Astrocyte (in vitro differentiated cells and primary cell): ENCODE measurements at places on chromosomes 1 and 21. TPM values are rescaled to one million over a fixed set of nuclear protein-coding genes. Genes with fewer than 3 reads are reported as not detected.

GRCh38 chr1:81509594-81509993 is 291.1 kb upstream of the ADGRL2 start:
- no peaks in the 10 kb centered on the region for H3K36me3 ChIP-seq
- no peak for DNase-seq
- H3K27me3 ChIP-seq = no peaks in the 10 kb centered on the region
- no peak overlapping the region for H3K4me3 ChIP-seq

- DNase-seq = no peak
- no peaks in the 10 kb centered on the region for H3K27me3 ChIP-seq
- H3K36me3 ChIP-seq = no peaks in the 10 kb centered on the region
- no peak overlapping the region for H3K27ac ChIP-seq
- H3K4me3 ChIP-seq = no peak overlapping the region
- no peaks in the 10 kb centered on the region for H3K4me1 ChIP-seq
These were observed 380.1 kb downstream of the NUF2 start for GRCh38 chr1:163701783-163702374.

Gene CDA
- not detected in 2 replicates for total RNA-seq

- H3K36me3 ChIP-seq = no peaks in the 10 kb centered on the region
- no peak for DNase-seq
- H3K4me1 ChIP-seq = no peaks in the 10 kb centered on the region
- no peak overlapping the region for H3K4me3 ChIP-seq
- no peaks in the 10 kb centered on the region for H3K27me3 ChIP-seq
- no peak overlapping the region for H3K27ac ChIP-seq
These were observed 53.9 kb upstream of the ACTRT2 start for GRCh38 chr1:2967329-2967725.

- H3K4me1 ChIP-seq = peaks cover 32% of the 10 kb centered on the region
- H3K36me3 ChIP-seq = peaks cover 32% of the 10 kb centered on the region
These were observed 889 bp upstream of the CCNL2 start for GRCh38 chr1:1399872-1400575.

DNA sequence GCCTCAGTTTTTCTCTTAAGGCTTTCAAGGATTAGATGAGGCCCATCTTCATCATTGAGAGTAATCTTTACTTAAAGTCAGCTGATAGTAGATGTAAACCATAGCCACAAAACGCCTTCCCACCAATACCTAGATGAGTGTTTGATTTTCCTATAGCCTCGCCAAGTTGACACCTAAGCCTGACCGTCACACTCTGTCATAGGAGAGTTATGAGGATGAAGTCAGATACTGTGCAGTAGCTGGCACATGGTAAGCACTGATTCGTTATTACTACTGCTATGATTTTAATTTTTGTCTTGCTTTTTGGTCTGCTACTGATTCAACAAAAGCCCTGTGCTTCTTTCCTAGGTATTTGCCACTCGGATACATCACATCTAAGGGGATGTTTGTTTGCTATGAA is 395.5 kb downstream of the RPS6KC1 start:
- no peaks in the 10 kb centered on the region for H3K4me1 ChIP-seq
- DNase-seq = no peak
- H3K27ac ChIP-seq = no peak overlapping the region
- no peak overlapping the region for H3K4me3 ChIP-seq
- no peaks in the 10 kb centered on the region for H3K27me3 ChIP-seq
- H3K36me3 ChIP-seq = no peaks in the 10 kb centered on the region

Gene HMGN1
- 259 and 272 TPM in 2 replicates for total RNA-seq

- no peak overlapping the region for H3K27ac ChIP-seq
- H3K27me3 ChIP-seq = peaks cover 20% of the 10 kb centered on the region
- no peaks in the 10 kb centered on the region for H3K36me3 ChIP-seq
- H3K4me3 ChIP-seq = no peak overlapping the region
These were observed 6.9 kb upstream of the CAMK1G start for GRCh38 chr1:209576392-209577197.

GRCh38 chr1:44483089-44483874 is 78.2 kb downstream of the RNF220 start:
- no peak overlapping the region for H3K4me3 ChIP-seq
- H3K4me1 ChIP-seq = peaks cover 24% of the 10 kb centered on the region
- H3K27me3 ChIP-seq = peaks cover 5% of the 10 kb centered on the region
- no peak for DNase-seq
- H3K36me3 ChIP-seq = no peaks in the 10 kb centered on the region
